ENCODE measurements at places on chromosomes 3 and 15.
A peak's percentile ranks its signal among the peaks of the same experiment; 100 is the strongest.

- DNase-seq, result no peak
These were observed 15.3 kb upstream of the PHC3 start for GRCh38 chr3:170196833-170197232.

DNA sequence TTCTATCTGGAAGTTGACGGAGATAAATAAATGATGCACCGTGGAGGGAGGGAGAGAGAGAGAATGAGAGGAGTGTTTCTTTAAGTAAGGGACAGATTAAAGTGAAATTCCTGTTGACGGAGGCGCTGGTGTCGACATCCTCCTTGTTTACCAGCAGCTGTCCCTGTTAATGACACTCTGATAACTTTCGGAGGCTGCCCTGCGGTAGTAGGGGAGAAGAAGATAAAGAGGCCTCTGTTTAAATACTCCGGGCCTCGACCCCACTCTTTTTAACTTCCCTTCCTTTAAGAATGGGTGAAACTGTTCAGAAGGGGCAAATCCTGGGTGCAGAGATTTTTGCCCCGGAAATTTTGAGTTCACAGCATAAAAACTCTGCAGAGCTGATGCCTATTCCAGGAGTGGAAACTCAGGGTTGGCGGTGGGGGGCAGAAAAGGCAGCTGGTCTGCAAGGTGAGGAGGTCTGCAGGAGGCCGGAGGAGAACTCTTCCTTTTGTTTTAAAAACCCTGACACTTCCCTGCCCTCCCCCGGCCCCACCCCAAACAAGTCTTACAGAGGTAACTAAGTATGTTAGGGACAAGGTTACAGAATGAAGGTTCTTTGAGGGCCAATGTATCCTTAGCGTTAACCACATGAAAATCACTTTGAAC lies 276.6 kb upstream of the NR2F2 start:
- DNase-seq, result no peak

DNA sequence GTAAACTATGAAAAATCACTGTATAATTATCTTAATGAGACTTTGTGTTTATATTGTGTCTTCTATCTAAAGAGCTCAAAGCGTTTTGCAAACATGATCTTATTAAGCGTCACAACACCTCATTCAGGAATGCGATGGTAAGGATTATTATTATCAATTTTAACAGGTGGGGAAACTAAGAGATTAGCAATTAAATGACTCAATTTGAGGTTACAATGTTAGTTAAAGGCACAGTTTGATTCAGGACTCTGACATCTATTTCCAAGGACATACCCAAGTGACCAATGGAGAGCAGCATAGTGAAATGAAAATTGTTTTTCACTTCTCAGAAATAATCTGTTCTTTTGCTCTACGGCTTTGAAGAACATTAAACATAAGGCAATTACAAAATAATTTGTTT lies 74.6 kb downstream of the FMN1 start:
- DNase-seq, result no peak

DNA sequence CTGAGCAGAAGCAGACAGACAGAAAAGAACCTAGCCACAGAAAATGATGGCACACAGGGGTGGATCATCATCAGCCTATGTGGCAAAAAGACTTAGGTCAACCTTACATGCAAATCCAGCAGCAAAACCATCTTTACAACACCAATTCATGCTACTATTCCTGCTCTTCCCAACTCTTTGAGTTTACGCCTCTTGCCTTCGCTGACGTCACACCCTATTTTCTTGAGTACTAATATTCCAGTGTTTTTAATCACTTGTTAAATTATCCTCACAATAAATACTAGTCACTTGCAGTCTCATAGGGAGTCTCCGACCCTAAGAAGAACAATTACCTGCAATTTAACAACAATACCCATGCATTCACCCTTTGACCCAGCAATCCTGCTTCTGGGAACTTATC lies 6.0 kb upstream of the PSMD6 start:
- DNase-seq, result no peak

DNA sequence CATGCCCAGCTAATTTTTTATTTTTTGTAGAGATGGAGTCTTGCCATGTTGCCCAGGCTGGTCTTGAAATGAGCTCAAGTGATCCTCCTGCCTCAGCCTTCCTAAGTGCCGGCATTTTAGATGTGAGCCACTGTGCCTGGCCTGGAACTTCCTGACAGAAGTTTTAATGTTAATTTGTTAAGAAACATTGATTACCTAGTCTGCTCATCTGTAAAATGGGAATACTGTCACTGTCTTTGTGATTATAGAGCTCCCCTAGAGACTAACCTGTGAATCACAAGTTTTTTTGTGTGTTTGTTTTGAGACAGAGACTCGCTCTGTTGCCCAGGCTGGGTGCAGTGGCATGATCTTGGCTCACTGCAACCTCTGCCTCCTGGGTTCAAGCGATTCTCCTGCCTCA lies 4.3 kb upstream of the EIF3J start:
- DNase-seq, result no peak

GRCh38 chr15:30985081-30985531 lies 6.3 kb downstream of the MTMR10 start:
- no peak for DNase-seq

- no peak for DNase-seq
These were observed 408.8 kb upstream of the C2CD4B start for GRCh38 chr15:62573876-62574275.

DNA sequence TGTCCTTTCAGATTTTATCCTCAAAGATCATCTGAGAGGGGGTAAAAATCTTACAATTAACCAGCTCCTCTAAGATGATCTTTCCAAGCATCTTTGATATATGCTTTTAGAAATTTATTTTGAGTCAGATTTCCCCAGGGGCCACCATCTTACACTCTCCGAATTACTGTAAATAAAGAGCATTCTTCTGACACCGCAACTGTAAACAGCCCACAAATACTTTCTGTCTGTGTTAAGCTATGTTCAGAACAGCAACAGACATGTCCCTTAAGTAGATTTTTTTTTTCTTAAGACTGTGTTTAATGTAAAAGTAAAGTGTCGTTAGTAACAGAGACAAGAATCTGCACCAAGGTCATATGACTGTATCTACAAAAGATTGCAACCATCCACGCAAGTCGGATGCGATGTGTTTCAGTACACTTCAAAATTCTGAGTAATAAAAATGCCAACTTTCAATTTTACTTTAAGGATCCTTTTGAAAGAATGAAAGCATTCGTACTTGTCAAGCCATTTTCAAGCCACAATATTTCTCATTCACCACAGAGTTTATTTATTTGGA lies 159.0 kb upstream of the KCNH8 start:
- no peak for DNase-seq

- DNase-seq, result no peak
These were observed 7.9 kb downstream of the PCLAF start for GRCh38 chr15:64373360-64373759.

- no peak for DNase-seq
These were observed 993 bp downstream of the PLCL2 start for GRCh38 chr3:16885593-16886302.

DNA sequence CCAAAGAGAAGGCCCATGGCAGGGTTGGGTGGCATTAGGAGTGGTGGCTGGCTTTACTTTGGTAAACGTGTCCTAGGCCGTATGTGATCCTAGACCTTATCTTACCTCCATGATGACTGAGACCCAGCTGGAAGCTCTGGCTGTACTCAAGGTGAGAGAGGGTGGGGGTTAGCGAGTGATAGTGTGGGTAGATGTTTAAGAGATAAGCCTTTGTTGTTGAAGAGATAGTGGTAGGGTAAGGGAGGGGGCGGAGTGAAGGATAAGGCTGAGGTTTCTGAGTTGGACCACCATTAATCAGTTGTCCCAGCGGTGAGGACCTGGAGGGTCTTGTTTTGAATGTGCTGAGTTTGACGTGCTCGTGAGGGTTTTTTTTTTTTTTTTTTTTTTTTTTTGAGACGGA lies 61.5 kb upstream of the ULK4 start:
- no peak for DNase-seq

- DNase-seq, result no peak
These were observed 42.9 kb downstream of the PXYLP1 start for GRCh38 chr3:141274411-141275031.

DNA sequence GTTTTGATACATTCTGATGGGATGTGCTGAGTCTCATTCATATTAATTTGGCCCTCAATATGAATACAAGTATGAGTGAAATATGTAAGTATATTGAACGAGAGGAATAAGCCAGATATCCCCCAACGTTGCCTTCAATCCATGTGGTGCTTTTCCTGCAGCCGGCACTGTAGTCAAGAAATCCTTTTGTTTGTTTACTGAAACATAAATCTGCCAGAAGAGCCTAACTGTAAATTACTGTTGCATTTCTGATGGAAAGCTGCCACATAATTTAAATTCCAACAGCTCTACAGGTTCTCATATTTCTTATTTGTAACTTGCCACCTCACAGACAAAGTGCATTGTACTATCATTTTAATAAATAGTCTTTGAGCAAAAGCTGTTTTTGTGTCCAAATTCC lies 314.0 kb downstream of the KBTBD8 start:
- no peak for DNase-seq

GRCh38 chr3:105304487-105304886 lies 62.2 kb upstream of the ALCAM start:
- no peak for DNase-seq

DNA sequence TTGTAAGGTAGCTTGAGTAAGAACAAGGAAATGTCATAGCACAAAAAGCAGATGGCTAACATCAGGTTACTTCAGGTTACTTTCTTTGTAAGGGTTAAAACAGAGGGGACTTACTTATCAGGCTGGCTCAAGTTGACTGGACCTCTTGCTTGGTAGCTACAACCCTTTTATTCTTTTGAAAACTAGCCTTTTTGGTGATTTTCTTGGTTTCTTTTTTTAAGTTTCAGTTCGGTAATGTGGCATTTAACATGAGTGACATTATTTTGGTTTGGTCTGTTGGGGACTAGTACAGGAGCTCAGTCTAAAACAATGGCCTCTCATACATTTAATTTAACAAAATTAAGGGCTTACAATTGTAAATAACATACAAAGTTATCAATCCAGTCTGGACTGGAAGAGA lies 621.4 kb downstream of the OTOL1 start:
- DNase-seq, result no peak

DNA sequence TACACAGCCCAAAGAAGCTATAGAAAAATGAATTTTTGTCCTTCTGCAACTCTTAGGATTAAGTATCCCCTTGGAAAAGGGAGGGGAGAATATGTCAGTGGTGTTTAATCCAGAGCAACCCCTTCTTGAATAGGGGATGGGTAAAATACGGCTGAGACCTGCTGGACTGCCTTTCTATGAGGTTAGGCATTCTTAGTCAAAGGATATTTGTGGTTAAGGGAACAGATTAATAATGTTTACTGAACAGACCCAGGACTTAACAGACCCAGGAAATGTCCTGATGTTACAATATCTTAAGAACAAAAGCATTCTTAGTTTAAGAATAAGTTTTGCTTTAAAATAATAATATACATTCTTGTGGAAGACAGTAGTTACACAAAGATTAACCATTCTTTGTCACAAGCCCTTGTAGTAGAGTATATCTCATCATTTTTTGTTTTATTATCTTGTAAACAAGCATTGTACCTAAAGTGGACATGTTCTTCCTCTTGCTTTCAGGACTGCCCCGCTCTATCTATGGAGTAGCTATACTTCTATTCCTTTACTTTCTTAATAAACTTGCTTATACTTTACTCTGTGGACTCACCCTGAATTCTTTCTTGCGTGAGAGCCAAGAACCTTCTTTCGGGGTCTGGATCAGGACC lies 43.8 kb upstream of the B3GALNT1 start:
- DNase-seq, result no peak

DNA sequence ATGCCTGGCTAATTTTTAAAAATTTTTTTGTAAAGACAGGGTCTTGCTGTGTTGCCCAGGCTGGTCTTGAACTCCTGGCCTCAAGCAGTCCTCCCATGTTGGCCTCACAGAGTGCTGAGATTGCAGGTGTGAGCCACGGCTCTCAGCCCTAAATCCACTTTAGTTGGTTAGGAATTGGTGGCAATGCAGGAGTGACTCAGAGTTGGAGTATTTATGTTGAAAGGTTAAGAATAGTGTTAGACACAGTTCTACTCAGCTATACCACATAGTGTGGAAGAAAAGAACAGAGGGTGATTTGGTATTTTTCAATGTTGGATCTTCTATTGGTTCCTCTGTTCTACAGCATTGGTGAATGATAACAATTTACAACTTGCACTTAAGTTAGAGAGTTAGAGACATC lies 7.6 kb downstream of the ZNF639 start:
- DNase-seq, result no peak

- DNase-seq, result no peak
These were observed 211.3 kb downstream of the MYRIP start for GRCh38 chr3:40020689-40021088.

- DNase-seq, result peak; percentile 70
These were observed 25.5 kb downstream of the B3GNT5 start for GRCh38 chr3:183278479-183279088.

DNA sequence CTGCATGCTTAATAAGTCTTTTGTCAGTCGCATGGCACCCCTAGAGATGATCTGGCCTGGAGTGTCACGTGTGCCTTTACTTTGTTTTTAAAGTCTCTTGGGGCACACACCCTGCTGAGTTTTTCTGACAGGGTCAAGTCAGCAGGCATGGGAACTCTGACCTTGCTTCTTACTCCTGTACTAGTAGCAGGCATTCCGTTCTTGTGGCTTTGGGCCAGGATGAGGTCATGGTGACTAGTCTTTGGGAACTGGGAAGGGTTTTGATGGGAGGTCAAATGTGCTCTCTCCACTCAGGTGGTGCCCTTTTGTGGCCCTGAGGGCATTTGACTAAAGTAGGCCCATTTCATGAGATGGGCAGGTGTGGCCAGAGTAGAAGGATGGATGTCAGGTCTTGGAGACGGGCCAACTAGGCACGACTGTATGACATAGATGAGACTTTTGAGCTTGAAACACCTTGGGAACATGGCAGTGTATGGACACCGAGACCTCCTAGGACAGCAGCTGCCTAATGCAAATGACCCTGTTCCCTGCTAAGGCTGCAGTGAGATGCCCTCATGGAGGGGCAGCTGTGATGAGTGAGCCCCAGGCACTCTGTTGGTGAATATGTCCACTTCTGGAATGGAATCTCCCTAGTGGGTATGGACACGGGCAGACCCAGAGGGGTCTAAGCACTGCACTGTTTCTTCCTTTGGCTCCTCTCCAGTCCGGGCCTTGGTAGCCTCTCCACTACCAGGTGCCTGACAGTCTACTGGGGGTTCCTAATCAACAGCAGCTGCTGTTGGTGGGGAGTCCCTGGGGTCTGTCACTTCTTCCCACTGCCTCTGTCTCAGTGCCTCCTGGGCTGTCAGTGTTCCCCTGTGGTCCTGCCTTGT lies 16.4 kb downstream of the SRPRB start:
- DNase-seq, result peak; percentile 21

- DNase-seq, result peak; percentile 9
These were observed 335.8 kb upstream of the THRB start for GRCh38 chr3:24830230-24831152.

GRCh38 chr3:176590722-176591121 lies 606.6 kb downstream of the TBL1XR1 start:
- DNase-seq, result no peak

DNA sequence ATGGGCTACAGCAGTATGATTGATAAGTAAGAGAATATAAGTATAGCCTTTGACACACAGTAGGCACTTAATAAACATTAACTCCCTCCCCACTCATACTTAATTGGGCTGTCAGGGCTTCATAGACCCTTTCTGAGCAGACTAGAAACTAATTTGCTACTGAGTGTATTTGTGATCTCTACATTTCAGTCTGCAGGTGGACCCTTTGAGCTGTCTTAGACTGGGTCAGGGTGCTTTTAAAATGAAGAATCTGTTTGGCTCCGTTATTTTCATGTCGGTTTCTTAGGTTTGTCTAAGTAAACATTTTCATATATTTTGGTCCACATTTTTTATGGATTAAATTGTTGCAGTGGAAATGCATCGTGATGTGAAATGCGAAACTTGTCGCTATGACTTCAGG lies 50.3 kb upstream of the SELENOK start:
- DNase-seq, result peak; percentile 39

GRCh38 chr15:36497901-36498300 lies 81.5 kb upstream of the CDIN1 start:
- DNase-seq, result no peak

GRCh38 chr3:101812895-101813294 lies 33.9 kb downstream of the NXPE3 start:
- no peak for DNase-seq

All from NCI-H2081 (cell line).